Left ventricle myocardium superior (tissue), 1 donor: ENCODE measurements at places on chromosomes 11 and 22. TPM values are rescaled to one million over a fixed set of nuclear protein-coding genes. Genes with fewer than 3 reads are reported as not detected.

DNA sequence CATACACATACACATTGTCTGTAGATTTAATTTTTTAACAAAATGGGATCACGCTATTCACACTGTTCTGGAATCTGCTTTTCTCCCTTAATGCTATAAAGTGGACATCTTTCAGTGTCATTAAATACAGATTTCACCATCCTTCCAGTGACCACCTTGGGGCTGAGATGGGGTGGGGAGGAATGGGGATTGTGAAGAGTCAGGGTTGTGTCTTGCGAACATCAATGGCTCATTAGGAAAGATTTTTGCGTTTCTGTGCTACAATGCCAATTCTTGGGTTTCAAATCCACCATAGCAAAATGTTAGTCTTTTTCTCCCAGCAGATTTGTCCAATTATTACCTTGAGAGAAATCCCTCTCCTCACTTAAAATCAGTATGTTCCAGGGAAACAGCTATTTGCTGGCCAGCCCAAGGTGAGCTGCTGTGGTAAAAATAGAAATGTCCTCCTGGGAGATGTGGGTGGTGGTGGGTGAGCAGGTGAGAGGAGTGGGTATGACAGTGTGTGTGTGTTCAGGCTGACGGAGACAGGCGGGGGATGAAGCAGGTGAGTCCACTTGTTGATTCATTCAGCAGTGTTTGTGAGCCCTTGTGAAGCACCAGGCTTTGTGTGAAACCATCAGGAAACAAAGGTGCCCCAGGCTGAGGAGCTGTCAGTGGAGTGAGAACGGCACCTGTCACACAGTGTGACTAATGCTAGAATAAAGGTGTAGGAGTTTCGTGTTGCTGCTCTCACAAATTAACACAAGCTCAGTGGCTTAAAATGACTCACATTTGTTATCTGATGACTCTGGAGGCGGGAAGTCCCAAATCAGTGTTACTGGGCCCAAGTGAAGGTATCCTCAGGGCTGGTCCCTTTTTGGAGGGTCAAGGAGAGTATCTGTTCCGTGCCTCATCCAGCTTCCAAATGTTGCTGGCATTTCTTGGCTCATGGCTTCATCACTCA lies 1.7 kb upstream of the CBX6 start:
- no peak for DNase-seq

- no peak for DNase-seq
Observed at GRCh38 chr11:96257972-96258934, 84.7 kb downstream of the MAML2 start.

GRAP2 gene
- 1.2 TPM for total RNA-seq

ART5 gene
- 4.6 TPM for total RNA-seq

CASP12 gene
- total RNA-seq: not detected
